Memory B cell (primary cell): ENCODE measurements at places on chromosomes 6 and 20.

GRCh38 chr20:13822459-13822858 is 37.6 kb downstream of the NDUFAF5 start:
- H3K36me3 ChIP-seq: peaks cover 6% of the 10 kb centered on the region

- H3K36me3 ChIP-seq: peaks cover 14% of the 10 kb centered on the region
- H3K27me3 ChIP-seq: no peaks in the 10 kb centered on the region
- DNase-seq: no peak
- H3K4me1 ChIP-seq: peaks cover 51% of the 10 kb centered on the region
Observed at GRCh38 chr6:33695451-33695887, 16.0 kb downstream of the UQCC2 start.

- H3K4me3 ChIP-seq: no peak overlapping the region
- H3K4me1 ChIP-seq: peaks cover 44% of the 10 kb centered on the region
- H3K27me3 ChIP-seq: no peaks in the 10 kb centered on the region
- H3K36me3 ChIP-seq: peaks cover 18% of the 10 kb centered on the region
- H3K27ac ChIP-seq: no peak overlapping the region
- no peak for DNase-seq
Observed at GRCh38 chr20:48709744-48710143, 118.1 kb downstream of the PREX1 start.

GRCh38 chr6:158914923-158915322 is 85.1 kb downstream of the RSPH3 start:
- no peak for DNase-seq
- H3K27ac ChIP-seq: peak overlapping the region; percentile 39
- no peaks in the 10 kb centered on the region for H3K36me3 ChIP-seq
- H3K4me3 ChIP-seq: no peak overlapping the region
- no peaks in the 10 kb centered on the region for H3K27me3 ChIP-seq
- peaks cover 38% of the 10 kb centered on the region for H3K4me1 ChIP-seq

DNA sequence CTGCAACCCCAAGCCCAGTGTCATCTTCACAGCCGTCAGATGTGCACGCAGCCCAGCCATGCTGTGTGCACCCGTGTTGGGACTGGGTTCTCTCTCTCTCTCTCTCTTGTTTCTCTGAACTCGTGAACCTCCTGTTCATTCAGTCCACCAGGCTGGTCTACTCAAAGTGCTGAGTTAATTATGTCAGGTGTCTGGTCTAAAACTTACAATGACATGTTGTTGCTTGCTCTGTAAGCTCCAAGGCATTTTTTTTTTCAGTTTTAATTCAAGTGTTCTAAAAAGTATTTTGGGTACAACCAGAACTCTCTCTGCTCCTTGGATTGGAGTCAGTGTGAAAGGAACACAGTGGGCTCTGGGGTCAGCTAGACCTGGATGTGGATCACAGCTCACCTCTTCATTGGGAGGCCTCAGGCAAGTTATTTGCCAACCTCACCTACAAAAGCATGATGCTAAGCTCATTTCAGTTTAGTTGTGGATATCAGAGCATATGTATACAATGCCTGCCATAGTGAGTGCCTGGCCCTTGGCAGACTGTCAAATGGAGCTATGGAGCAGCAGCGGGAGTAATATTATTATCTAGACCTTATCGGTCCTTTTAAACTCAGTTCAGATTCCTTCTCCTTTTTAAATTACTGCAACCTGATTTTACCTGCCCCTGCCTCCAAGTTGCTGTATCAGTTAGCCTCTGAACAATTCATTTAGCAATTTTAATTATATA is 59.5 kb downstream of the PLEKHG1 start:
- H3K4me1 ChIP-seq: peaks cover 25% of the 10 kb centered on the region
- peak overlapping the region; percentile 45 for H3K27ac ChIP-seq
- no peaks in the 10 kb centered on the region for H3K27me3 ChIP-seq
- no peak overlapping the region for H3K4me3 ChIP-seq
- DNase-seq: no peak

DNA sequence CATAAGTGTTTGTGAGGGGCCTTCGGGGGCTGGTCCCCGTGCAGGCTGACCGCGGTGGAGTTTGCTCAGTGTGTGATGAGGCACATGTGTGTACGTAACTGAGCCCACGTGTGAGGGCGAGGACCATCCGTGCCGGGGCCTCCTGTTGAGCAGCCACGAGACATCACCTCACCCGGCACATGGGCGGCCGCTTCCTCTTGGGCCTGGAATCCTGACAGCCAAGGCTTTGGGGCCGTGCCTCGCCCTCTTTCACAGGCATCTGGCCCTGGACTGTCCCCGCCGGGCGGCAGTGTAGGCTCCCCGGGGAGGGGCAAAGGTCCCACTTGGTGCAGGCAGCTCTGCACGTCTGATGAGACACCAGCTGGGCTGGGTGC is 202.3 kb downstream of the DLL1 start:
- no peaks in the 10 kb centered on the region for H3K27me3 ChIP-seq
- peak overlapping the region; percentile 87 for H3K4me3 ChIP-seq
- DNase-seq: peak; percentile 40
- peaks cover 1% of the 10 kb centered on the region for H3K36me3 ChIP-seq
- H3K27ac ChIP-seq: peak overlapping the region; percentile 90

- DNase-seq: no peak
- H3K4me1 ChIP-seq: peaks cover 2% of the 10 kb centered on the region
- H3K27me3 ChIP-seq: no peaks in the 10 kb centered on the region
- no peaks in the 10 kb centered on the region for H3K36me3 ChIP-seq
- H3K4me3 ChIP-seq: no peak overlapping the region
Observed at GRCh38 chr6:163991321-163991720, 576.8 kb downstream of the QKI start.

GRCh38 chr6:3913958-3914337 is 64.8 kb downstream of the FAM50B start:
- H3K4me1 ChIP-seq: no peaks in the 10 kb centered on the region
- H3K27me3 ChIP-seq: peaks cover 14% of the 10 kb centered on the region
- H3K36me3 ChIP-seq: no peaks in the 10 kb centered on the region

DNA sequence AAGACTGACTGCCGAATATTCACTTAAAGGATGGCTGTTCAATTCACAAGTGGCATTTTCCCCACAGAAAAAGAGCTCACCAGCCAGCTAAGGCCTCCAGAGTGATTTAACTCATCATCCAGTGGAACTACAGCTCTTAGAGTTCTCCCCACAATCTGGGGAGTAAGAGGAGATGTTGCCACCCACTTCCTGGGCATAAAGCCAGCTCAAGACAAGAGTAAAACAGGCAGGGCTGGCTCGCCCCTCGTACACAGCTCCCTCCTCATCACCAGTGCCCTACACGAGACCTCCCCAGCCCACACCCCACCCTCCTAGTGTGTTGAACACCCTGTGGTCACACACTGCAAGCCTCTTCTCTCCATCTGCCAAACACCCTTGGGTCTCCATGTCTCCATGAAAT is 47.2 kb upstream of the IPCEF1 start:
- peaks cover 3% of the 10 kb centered on the region for H3K27me3 ChIP-seq
- H3K27ac ChIP-seq: no peak overlapping the region
- no peaks in the 10 kb centered on the region for H3K4me1 ChIP-seq
- no peaks in the 10 kb centered on the region for H3K36me3 ChIP-seq
- H3K4me3 ChIP-seq: no peak overlapping the region
- DNase-seq: no peak

DNA sequence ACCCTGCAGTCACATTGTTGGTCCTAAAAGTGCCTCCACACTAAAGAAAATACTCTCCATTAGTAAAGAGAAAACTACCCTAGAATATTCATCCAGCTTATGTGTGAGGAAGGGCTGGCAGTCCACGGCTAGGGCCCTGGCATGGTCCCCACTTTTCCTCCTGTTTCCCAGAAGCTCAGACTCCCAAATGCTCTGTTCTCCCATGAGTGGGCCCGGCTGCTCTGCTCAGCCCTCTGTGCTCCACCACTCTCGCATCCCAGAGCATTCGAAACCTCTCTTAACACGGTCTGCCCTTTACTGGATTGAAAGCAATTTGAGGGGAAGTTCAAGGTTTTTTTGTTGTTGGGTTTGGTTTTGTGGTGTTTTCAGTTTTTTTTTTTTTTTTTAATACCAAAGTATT is 61.8 kb downstream of the APCDD1L start:
- H3K36me3 ChIP-seq: peaks cover 21% of the 10 kb centered on the region
- no peak overlapping the region for H3K4me3 ChIP-seq
- peaks cover 2% of the 10 kb centered on the region for H3K27me3 ChIP-seq
- DNase-seq: no peak

DNA sequence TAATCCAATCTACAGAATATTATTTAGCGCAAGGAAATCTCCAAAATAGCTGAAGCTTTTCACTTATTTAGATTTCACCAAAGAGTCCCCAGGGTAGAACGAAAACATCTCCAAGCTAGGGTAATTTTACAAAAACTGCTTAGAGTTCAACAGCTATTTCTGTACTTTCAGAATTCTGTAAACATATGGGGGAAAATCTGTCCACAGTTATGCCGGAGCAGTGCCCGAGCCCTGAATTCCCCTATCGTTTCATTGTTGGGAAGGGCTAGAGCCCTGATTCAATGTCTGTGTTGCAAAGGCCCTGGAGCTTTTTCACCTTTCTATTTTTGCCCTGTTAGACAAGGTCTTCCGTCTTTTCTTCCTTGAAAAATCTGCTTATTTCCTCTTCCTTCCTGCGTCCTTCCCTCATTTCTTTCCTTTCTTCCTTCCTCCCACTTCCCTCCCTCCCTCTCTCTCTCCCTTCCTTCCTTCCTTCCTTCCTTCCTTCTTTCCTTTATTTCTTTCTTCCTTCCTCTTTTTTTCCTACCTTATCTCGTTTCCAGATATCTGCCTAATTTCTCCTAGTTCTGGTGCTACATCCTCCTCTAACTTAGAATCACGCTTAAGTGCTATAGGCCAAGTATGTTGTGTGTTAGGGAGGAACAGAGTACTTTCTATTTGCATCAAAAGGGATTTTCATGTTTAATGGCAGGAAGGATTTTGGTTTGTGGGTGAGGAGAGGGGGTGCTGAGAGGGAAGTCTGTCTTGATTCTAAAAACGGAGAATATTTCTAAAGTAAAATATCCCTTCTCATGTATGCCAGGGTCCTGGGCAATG is 122.5 kb upstream of the BMP2 start:
- no peak for DNase-seq
- no peaks in the 10 kb centered on the region for H3K27me3 ChIP-seq
- H3K4me1 ChIP-seq: no peaks in the 10 kb centered on the region
- H3K36me3 ChIP-seq: no peaks in the 10 kb centered on the region
- H3K27ac ChIP-seq: no peak overlapping the region

- no peak overlapping the region for H3K4me3 ChIP-seq
- H3K27me3 ChIP-seq: no peaks in the 10 kb centered on the region
- DNase-seq: no peak
- H3K36me3 ChIP-seq: peaks cover 19% of the 10 kb centered on the region
- peak overlapping the region; percentile 18 for H3K27ac ChIP-seq
Observed at GRCh38 chr6:105272786-105273185, 93.0 kb upstream of the POPDC3 start.

GRCh38 chr20:15794409-15794808 is 778.8 kb downstream of the KIF16B start:
- no peak overlapping the region for H3K27ac ChIP-seq
- no peaks in the 10 kb centered on the region for H3K27me3 ChIP-seq
- no peak for DNase-seq
- peaks cover 2% of the 10 kb centered on the region for H3K4me1 ChIP-seq

- peak; percentile 47 for DNase-seq
- peaks cover 33% of the 10 kb centered on the region for H3K4me1 ChIP-seq
- peaks cover 9% of the 10 kb centered on the region for H3K36me3 ChIP-seq
- H3K27ac ChIP-seq: peak overlapping the region; percentile 72
Observed at GRCh38 chr20:23362392-23363256, 642 bp downstream of the GZF1 start.

DNA sequence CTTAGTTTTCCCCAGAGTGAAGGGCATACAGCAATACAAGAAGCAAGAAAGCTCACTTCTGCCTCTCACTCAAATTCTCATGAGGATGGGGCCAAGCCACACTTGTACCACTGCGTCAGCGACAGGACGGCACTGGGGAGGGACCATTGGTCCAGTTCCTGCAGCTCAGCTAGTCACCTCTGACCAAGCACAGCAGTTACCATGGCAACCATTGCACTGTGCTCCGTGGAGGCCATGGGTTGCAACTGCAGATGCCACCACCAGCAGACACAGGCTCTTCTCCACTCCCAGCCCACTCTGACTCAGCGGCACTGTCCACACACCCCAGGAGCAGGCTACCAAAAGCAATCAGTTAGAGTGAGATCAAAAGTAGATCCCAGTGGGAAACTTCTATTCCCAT is 441.1 kb upstream of the ARID1B start:
- peaks cover 2% of the 10 kb centered on the region for H3K4me1 ChIP-seq
- H3K27me3 ChIP-seq: peaks cover 5% of the 10 kb centered on the region
- peaks cover 7% of the 10 kb centered on the region for H3K36me3 ChIP-seq
- H3K4me3 ChIP-seq: no peak overlapping the region
- no peak for DNase-seq

DNA sequence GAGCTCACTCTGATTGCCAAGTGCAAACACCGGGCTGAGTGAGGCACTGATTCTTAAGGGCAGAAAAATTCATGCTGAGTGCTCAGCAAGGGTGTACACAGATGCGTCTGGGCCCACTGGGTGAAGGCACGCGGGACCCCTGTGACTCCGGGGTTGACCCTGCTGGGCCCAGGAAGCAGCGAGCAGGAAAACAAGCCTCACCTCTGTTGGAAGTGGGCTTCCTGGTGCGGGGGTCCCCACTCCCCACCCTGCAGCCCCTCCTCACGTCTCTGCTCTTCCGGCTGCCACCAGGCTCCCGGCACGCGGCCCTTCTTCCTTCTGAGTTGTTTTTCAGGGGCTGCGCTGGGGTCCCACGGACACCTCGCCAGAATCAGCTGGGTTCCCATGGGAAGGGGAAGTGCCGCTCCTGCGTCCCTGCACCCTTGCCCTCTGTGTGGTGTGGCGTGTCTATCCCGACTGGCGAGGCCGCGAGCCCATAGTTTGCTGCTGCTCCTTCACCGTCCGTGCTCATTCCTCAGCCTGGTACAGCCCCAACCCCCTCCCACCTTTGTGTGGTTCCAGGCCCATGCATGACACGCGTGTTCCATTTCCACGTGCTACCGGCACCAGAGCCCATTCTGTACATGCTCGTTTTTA is 80.6 kb upstream of the BHLHE23 start:
- no peaks in the 10 kb centered on the region for H3K4me1 ChIP-seq
- no peaks in the 10 kb centered on the region for H3K36me3 ChIP-seq
- no peak overlapping the region for H3K27ac ChIP-seq
- DNase-seq: no peak

- no peak overlapping the region for H3K4me3 ChIP-seq
- H3K36me3 ChIP-seq: peaks cover 2% of the 10 kb centered on the region
- no peaks in the 10 kb centered on the region for H3K4me1 ChIP-seq
Observed at GRCh38 chr6:35569011-35569461, 56.3 kb upstream of the TULP1 start.
